Heart right ventricle (tissue), 16 donors: ENCODE measurements at places on chromosomes 12 and 14. TPM values are rescaled to one million over a fixed set of nuclear protein-coding genes. Genes with fewer than 3 reads are reported as not detected.

SLCO1B3 gene
- total RNA-seq = 0.28 TPM

LRTM2 gene
- total RNA-seq = not detected

CCDC38 gene
- not detected for total RNA-seq

DNA sequence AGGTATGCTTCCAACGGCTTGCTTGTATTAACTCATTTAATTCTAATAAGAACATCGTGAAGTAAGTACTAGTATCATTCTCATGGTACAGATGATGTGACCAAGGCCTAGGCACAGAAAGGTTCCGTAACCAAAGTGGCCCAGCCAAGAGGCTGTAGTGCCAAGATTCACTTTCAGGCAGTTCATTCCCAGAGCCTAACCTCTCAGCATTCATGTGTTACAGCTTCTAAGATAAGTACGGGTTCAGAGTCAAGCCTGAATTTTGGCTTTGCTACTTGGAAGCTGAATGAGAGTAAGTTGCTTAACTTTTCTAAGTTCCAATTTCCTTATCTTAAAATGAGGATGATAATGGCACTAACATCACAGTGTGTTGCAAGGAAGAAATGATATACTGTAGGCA lies 379.9 kb downstream of the AEBP2 start:
- DNase-seq = peak; percentile 42

GRCh38 chr14:68450391-68451120 lies 342.3 kb downstream of the ZFP36L1 start:
- no peak for DNase-seq

DNA sequence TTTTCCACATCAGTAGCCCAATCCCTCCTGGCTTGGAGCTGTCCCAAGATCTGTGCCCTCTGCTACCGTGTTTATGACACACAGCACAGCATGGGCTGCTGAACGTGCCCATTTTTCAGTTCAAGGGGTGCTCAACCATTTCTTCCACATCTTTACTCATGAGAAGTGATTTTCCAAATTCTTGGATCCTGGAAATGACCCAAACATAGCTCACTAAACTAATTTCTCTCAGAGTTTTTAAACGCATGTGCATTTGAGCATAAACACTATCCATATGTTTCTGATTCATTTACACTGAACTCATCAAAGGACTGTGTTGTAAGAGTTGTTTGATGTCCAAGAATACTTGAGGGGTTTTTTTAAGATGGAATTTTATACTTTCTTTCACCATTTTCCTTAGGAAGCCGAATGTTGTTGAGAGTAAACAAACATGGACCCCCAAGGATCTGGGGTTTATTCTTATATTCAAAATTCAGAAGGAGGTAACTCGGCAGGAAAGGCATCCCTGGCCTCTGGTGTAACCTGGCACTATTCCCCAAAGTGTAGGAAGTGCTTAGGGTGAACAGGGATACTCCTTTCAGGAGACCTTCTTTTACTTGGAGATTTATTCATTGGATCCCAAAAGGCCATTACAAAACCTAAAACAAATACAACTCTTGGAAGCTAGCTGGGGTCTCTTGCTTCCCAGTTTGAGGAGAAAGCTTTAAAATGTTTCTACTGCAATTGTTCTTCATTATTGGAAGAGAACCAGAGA lies 215.0 kb downstream of the BMP4 start:
- DNase-seq = no peak

- DNase-seq = no peak
These were observed 3.1 kb upstream of the IGFBP6 start for GRCh38 chr12:53094394-53094787.

DNA sequence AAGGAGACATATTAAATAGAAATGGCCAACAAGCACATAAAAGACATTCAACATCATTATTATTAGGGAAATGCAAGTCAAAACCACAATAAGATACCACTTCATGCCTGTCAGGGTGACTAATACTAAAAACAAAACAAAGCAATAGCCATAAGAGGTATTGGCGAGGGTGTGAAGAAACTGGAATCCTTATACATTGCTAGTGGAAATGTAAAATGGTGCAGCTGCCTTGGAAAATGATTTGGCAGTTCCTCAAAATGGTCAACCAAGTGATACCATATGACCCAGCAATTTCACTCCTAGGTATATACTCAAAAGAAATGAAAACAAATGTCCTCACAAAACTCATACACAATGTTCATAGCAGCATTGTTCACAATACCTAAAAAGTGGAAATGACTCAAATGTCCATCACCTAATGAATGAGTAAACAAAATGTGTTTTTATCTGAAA lies 27.0 kb downstream of the GPR135 start:
- DNase-seq = no peak

- no peak for DNase-seq
These were observed 161.0 kb upstream of the RMST start for GRCh38 chr12:97301576-97301975.

- no peak for DNase-seq
These were observed 17.6 kb upstream of the PLEKHH1 start for GRCh38 chr14:67515386-67516079.

DNA sequence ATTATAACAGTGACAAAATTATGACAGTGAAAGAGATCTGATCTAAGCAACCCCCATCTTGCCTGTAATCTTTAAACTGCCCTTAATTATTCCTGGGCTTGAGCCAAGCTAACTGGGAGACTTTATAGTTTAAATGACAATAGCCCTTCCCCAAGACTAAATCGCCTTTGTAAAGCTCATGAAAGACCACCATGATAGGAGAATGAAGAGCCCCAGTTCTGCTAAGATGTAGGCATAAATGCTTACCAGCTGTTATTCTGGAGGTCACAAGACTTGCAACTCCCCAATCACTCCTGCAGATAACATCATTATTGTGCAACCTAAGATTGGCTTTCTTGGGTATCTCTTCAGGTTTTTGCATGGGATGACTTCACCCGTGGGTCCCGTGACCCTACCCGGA lies 599.7 kb downstream of the KCNH5 start:
- DNase-seq = no peak
